Hematopoietic multipotent progenitor cell treated with erythropoietin and hydrocortisone succinate and interleukin-3 and kit ligand, for 6 days (in vitro differentiated cells): ENCODE measurements at places on chromosomes 1 and 21.

- no peak for DNase-seq
Measured at GRCh38 chr1:154935749-154936554, 567 bp downstream of the PMVK start.

GRCh38 chr1:38781872-38782617, 77.5 kb downstream of the RRAGC start:
- no peak for DNase-seq

GRCh38 chr21:36627242-36627641, 71.7 kb upstream of the SIM2 start:
- DNase-seq, result no peak

- DNase-seq, result no peak
Measured at GRCh38 chr1:207152792-207153468, 48.9 kb downstream of the C4BPA start.

DNA sequence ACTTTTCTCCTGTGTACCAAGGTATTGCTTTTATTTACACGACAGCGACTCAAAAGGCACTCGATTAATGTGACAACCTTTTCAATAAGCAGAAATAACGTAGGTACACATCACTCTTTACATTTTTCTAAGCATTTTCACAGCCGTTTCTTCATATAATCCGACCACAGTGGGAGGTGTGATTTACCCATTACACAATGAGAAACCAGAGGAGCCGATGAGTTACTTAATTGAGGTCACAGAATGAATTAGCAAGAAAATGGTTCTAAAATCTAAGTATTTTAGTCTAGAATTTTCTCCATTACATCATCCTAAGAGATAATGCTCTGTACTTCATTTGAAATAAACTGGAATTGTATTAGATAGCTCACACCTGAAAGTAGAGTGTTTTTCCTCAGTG, 71.5 kb downstream of the UMODL1 start:
- no peak for DNase-seq

DNA sequence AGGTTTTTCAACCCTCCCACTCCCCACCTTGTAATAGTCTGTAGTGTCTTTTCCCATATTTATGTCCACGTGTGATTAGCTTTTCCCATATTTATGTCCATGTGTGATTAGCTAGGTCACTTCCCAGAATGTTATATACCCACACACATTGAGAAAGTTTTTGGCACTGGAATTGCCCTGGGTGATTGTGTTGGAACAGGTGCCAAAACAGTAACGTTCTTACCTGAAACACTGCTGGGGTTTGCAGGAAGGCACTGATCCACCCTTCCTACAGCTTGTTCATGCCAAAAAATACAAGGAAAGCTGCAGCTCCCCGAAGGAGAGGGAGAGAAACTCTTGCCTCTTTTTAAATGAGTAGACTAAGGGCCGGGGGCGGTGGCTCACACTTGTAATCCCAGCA, 68.0 kb upstream of the CXADR start:
- no peak for DNase-seq

DNA sequence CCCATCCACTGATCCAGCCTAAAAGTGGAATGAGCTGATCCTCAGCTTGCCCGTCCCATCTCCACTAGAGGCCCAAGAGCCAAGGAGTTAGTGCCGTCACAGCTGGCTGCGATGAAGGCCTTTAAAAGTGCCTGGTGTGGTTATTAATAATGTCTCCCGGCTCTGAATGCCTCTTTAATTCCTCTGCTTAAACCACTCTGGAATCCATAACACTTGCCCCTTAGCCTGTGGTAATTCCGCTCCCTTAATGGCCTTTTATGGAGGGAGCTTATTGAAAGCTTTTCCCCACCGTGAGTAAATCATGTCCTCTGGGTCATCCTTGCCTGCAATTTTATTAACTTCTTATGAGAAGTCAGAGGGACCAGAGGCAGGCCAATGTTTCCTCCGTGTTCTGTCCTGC, 55.4 kb downstream of the UBIAD1 start:
- no peak for DNase-seq

DNA sequence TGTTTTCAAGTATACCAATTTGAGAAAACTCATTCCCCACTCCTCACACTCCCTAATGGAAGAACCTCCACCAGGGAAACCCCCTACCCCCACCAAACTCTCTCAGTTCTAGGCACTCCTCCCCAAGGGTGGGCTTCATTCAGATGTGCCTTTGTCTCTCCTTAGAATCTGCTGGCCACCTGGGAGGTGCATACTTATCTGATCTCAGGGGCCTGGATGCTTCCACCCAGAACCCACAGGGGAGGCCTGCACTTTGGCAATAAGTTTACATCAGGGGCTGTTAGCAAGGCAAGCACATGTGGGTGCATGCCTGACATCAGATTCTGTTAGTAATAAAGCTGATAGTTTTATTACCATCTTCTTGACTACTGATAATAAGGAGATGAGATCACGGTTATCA, 32.5 kb upstream of the SLAMF9 start:
- no peak for DNase-seq

GRCh38 chr21:18986197-18986596, 582.6 kb upstream of the TMPRSS15 start:
- no peak for DNase-seq

DNA sequence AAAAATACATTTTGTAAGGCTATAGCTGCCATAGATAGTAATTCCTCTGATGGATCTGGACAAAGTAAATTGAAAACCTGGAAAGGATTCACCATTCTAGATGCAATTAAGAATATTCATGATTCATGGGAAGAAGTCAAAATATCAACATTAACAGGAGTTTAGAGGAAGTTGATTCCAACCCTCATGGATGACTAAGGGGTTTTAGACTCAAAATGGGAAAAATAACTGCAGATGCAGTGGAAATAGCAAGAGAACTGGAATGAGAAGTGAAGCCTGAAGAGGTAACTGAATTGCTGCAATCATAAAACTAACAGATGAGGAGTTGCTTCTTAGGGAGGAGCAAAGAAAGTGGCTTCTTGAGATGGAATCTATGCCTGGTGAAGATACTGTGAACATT, 230.8 kb downstream of the KCTD3 start:
- DNase-seq, result no peak

DNA sequence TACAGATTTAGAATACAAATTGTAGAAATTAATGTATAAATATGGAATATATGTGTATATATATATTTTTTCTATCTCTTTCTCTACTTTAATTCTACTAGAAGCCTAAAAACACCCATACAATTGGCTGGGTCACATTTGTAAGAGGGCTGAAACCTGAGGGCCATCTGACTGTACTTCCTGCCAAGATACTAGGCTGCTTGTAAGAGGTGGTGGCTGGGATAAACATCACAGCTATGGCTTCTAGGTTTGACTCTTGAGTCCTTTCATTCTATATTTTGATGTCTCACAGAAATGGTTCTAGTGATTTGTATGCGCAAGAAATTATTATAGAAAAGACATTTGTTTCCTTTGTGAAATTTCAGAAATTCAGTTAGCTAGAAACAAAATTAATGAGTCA, 1155.2 kb upstream of the B3GALT2 start:
- DNase-seq, result no peak

- no peak for DNase-seq
Measured at GRCh38 chr1:178966312-178966711, 59.4 kb upstream of the FAM20B start.

DNA sequence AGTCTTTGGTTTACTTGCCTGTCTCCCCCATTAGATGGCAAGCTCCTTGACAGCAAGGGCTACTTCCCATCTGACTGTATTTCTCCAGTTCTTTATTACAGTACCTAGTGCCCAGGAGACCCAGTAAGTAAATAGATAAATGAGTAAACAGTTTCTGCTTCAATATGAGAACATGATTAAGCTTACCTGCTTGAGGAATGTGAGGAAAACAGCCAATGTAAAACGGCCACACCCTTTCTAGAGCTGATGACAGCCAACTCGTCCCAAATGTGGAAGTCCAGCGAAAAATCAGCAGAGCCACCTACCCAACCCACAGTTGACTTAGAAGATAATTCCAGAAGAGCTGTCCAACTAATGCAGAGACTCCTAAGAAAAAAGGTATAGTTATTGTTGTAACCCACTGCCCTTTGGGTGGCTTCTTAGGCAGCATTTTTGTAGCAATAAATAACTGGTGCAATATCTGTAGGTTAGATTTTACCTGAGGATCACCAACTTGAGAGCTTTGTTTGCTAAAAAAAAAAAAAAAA, 6.5 kb upstream of the DR1 start:
- no peak for DNase-seq

GRCh38 chr1:42990757-42991346, 32.2 kb upstream of the SLC2A1 start:
- DNase-seq, result no peak

GRCh38 chr21:31622397-31622796, 37.1 kb upstream of the SOD1 start:
- no peak for DNase-seq

- peak; percentile 37 for DNase-seq
Measured at GRCh38 chr1:231338270-231339128, at the start of gene SPRTN. SPRTN (plus strand) TSS chr1:231338293; CDS start chr1:231338384, 91 bp downstream.

- DNase-seq, result no peak
Measured at GRCh38 chr1:190540366-190540765, 62.7 kb upstream of the BRINP3 start.

- DNase-seq, result no peak
Measured at GRCh38 chr1:235077571-235078479, 50.8 kb downstream of the TOMM20 start.

- DNase-seq, result no peak
Measured at GRCh38 chr1:171940368-171940767, 99.1 kb downstream of the DNM3 start.

GRCh38 chr1:81312272-81312754, 488.4 kb upstream of the ADGRL2 start:
- no peak for DNase-seq

- no peak for DNase-seq
Measured at GRCh38 chr1:223609977-223610376, 55.5 kb downstream of the CAPN8 start.

GRCh38 chr1:234601301-234602017, 8.5 kb downstream of the IRF2BP2 start:
- DNase-seq, result peak; percentile 90

GRCh38 chr1:97636941-97637340, 283.9 kb downstream of the DPYD start:
- DNase-seq, result no peak

DNA sequence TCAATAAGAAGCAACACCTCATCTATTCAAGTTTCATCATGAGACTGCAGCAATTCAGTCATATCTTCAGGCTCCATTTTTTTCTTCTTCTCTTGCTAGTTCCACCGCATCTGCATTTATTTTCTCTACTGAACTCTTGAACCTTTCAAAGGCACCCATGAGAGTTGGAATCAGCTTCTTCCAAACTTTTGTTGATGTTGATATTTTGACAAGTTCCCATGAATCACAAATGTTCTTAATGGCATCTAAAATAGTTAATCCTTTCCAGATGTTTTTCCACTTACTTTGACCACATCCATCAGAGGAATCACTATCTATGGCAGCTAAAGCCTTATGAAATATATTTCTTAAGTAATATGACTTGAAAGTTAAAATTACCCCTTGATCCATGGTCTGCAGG, 434.3 kb downstream of the GPATCH2 start:
- DNase-seq, result no peak

DNA sequence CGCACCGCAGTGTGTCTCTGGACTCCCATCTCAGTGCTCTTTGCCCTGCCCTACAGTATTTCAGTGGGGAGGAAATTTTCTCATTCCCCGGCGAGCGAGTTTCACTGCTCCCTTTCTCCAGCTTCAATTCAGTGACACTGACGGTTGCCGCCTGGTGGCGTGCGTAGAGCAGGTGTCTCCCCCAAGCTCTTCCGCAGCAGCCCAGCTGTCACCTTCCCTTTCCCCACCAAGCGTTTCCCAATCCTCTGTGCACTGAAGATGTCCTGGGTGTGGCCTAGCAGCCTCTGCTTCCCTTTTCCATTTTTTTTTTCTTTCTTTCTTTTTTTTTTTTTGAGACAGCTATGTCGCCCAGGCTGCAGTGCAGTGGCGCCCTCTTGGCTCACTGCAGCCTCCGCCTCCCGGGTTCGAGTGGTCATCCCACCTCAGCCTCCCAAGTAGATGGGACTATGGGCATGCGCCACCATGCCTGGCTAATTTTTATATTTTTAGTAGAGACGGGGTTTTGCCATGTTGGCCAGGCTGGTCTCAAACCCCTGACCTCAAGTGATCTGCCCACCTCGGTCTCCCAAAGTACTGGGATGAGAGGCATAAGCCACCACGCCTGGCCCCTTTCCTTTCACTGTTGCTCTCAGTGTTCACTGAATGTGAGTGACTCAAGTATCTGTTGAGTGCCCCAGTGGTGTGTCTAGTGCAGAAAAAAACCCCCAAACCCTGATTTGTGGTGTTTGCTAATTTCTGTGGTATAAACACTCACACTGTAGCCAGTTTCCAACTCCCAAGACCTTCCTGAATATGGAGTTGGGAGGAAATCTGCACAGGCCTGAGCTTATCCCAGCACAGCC, 30.1 kb downstream of the TNFRSF1B start:
- DNase-seq, result peak; percentile 54

DNA sequence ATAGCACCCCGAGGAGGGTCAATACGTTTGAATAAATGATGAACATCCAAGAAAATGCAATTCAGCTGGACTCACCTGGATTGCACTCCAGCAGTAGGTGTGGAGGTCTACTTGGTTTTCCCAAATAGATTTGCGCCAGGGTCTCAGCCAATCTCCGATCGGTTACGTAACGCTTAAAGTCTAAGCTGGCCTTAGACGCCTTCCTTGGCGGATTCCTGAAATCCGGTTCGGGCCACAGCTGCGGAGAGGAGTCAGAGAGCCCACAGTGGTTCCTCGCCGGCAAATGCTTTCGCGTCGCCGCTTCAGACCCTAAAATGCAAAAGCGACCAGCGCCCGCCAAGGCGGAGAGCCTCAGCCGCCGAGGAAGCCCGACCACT, 322 bp downstream of the TFB2M start:
- peak; percentile 60 for DNase-seq

DNA sequence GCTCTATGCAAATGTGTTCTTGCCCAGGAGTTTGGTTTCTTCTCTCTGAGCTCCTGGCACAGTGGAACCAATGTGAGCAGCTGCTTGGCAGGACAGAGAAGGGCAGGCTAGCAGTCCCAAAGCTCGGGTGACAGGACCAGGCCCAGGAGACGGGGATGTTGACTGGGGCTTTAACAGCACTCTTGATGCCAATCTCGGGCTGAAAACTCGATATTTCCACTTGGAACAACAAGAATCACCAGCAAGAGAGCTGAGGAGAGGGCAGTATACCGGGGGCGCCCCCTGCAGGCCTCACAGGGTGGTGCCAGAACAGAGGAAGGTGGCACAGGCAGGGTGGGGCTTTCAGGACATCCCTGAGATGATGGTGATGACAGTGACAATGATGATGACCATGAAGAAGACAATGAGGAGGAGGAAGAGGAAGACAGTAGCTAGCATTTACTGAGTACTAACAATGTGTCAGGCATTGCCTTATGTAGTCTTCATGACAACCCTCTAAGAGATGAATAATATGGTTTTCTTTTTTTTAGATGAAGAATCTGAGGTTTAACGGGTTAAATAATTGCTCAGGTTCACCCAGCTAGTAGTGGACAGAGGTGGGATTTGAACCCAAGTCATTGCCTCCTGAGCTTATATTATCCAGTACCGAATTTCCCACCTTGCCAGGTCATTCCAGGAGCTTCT, 2.7 kb upstream of the KCNJ9 start:
- DNase-seq, result peak; percentile 74
